ENCODE measurements at places on chromosomes 11 and 22. TPM values are rescaled to one million over a fixed set of nuclear protein-coding genes. Genes with fewer than 3 reads are reported as not detected.

The CCDC134 gene
- total RNA-seq = 13.7 TPM

The KCNA4 gene
- total RNA-seq = 0.26 TPM

DNA sequence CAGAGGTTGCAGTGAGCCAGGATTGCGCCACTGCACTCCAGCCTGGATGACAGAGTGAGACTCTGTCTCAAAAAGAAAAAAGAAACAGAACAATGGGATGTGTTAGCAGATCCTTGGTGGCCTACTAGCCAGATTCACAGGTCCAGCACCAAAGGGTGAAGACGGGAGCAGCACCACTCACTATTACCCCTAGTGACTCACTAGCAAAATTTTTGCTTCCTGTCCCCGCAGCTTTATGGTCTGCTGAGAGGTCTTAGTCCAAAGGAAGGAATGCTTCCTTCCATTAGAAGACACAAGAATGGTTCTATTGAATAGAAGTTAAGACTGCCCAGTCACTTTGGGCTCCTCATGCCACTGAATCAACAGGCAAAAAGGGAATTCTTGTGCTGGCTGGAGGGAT, 35.9 kb upstream of the NUP50 start:
- peak overlapping the region; percentile 1 for H3K27ac ChIP-seq
- no peaks in the 10 kb centered on the region for H3K27me3 ChIP-seq
- no peak for DNase-seq
- peaks cover 4% of the 10 kb centered on the region for H3K4me1 ChIP-seq
- H3K36me3 ChIP-seq = peaks cover 3% of the 10 kb centered on the region

GRCh38 chr11:118068945-118069612, 7.8 kb upstream of the TMPRSS4 start:
- no peaks in the 10 kb centered on the region for H3K36me3 ChIP-seq
- no peak for DNase-seq
- H3K27me3 ChIP-seq = no peaks in the 10 kb centered on the region
- H3K4me3 ChIP-seq = no peak overlapping the region
- H3K4me1 ChIP-seq = no peaks in the 10 kb centered on the region

GRCh38 chr22:29587938-29588699, 7.2 kb upstream of the NIPSNAP1 start:
- no peaks in the 10 kb centered on the region for H3K27me3 ChIP-seq
- no peaks in the 10 kb centered on the region for H3K36me3 ChIP-seq
- H3K4me1 ChIP-seq = peaks cover 4% of the 10 kb centered on the region
- peak; percentile 73 for DNase-seq
